Keratinocyte (primary cell): ENCODE measurements at places on chromosomes 7 and 10.

- H3K27ac ChIP-seq: peak overlapping the region; percentile 90
- no peaks in the 10 kb centered on the region for H3K36me3 ChIP-seq
- no peaks in the 10 kb centered on the region for H3K27me3 ChIP-seq
- DNase-seq: no peak
- H3K4me1 ChIP-seq: peaks cover 26% of the 10 kb centered on the region
- no peak overlapping the region for H3K4me3 ChIP-seq
Observed at GRCh38 chr10:84177541-84178141, 4.0 kb downstream of the GPR15LG start.

DNA sequence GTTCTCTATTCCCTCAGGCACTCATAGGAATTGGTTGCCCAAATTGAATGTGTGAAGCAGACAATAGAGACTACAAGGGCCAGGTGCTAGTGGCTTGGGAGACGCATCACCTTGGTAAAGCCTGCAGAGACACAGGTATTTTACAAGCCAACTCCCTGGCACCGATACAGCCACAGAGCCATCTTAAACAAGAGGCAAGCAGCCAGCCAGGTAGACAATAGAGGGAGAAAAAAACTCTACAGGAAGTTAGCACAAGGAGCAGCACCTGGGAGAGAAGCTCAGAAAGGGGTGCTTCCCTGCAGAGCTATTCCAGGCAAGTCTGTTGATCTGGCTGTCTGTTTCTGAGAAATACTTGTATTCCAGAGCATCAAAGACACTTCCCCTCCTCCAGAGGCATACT, 43.0 kb upstream of the CDK1 start:
- no peaks in the 10 kb centered on the region for H3K27me3 ChIP-seq
- no peak for DNase-seq
- no peak overlapping the region for H3K27ac ChIP-seq
- no peak overlapping the region for H3K4me3 ChIP-seq
- peaks cover 19% of the 10 kb centered on the region for H3K4me1 ChIP-seq
- no peaks in the 10 kb centered on the region for H3K36me3 ChIP-seq

- DNase-seq: no peak
- H3K36me3 ChIP-seq: no peaks in the 10 kb centered on the region
Observed at GRCh38 chr10:129658376-129659072, 191.5 kb downstream of the MGMT start.

- H3K4me3 ChIP-seq: no peak overlapping the region
- no peak for DNase-seq
- no peaks in the 10 kb centered on the region for H3K4me1 ChIP-seq
- peaks cover 4% of the 10 kb centered on the region for H3K27me3 ChIP-seq
- no peak overlapping the region for H3K27ac ChIP-seq
- no peaks in the 10 kb centered on the region for H3K36me3 ChIP-seq
Observed at GRCh38 chr10:98482096-98482495, 35.4 kb upstream of the HPS1 start.

DNA sequence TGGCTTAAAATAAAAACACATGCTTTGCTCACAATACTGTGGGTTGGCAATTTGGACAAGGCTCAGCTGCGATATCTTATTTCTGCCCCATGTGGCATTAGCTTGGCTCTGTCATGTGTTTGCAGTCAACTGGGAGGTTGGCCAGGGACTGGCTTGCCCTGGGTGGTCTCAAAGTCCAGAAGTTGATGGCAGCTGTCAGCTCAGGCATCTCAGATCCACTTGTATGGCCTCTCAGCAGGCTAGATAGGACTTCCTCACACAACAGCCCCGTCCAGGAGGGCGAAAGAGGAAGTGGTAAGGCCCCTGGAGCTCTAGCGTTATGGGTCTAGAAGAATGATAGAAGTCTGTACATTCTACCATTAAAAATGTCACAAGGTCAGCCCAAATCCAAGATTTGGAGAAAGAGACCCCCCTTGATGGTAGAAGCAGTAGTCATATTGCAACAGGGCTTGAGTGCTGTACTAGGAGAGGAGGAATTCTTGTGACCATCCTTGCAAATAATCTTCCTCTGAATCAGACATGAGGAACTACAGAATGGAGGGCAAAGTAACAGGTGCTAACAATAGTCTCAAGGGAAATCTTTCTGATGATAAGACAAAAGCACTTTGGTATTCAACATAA, 166.2 kb downstream of the FAM107B start:
- H3K36me3 ChIP-seq: no peaks in the 10 kb centered on the region
- no peak overlapping the region for H3K4me3 ChIP-seq
- no peak for DNase-seq
- H3K27ac ChIP-seq: no peak overlapping the region

DNA sequence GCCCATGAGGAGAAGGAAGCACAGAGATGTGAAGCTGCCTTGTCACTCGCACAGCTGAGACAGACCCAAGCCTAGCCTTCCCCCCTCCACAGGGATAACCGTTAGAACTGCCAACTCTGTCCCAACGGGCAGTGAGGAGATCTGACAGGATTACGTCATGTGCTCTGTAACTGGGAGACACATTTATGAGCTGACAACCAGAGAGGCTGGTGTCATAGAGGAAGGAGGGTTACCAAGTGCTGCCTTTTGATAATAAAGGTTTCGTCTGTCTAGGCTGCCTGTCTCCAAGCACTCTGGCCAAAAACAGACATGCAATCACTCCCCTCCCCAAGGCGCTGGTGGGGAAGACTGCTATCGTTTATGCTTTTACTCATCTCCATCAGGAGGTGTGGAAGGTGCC, 165.9 kb downstream of the PLXNA4 start:
- H3K36me3 ChIP-seq: no peaks in the 10 kb centered on the region
- no peak overlapping the region for H3K27ac ChIP-seq
- no peak overlapping the region for H3K4me3 ChIP-seq
- no peak for DNase-seq
- H3K4me1 ChIP-seq: no peaks in the 10 kb centered on the region
- peaks cover 4% of the 10 kb centered on the region for H3K27me3 ChIP-seq

DNA sequence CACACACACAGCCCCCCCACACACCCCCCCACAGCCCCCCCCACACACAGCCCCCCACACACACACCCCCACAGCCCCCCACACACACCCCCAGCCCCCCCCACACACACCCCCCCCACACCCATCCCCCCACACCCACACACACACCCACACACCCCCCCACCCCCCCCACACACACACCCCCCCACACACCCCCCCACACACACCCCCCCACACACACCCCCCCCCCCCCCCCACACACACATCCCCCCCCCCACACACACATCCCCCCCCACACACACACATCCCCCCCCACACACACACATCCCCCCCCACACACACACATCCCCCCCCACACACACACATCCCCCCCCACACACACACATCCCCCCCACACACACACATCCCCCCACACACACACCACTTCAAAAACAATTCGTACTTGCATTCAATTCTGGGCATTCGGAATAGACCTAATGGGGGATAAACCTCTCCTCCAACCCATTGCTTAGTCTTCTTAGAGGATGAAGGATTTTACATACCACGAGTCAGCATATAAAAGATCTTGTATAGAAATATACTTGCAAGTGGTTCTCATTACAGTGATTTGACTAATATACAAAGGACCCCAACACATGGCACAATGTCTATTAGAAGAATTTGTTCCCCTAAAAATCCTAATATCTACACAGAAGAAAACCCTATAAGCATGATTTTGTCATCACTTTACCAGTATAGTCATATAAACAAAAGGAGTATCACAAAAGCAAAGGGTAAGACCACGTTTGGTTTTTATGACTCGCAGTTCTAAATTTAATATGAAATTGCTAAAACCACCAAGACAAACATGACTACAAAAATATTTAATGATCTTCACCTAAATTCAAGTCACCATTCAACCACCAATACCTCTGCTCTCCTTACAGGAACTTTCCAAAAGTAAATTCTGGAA, 80.9 kb downstream of the DIP2C start:
- no peak for DNase-seq
- H3K27me3 ChIP-seq: no peaks in the 10 kb centered on the region
- H3K4me3 ChIP-seq: no peak overlapping the region
